ENCODE measurements at places on chromosomes 12 and 14.

DNA sequence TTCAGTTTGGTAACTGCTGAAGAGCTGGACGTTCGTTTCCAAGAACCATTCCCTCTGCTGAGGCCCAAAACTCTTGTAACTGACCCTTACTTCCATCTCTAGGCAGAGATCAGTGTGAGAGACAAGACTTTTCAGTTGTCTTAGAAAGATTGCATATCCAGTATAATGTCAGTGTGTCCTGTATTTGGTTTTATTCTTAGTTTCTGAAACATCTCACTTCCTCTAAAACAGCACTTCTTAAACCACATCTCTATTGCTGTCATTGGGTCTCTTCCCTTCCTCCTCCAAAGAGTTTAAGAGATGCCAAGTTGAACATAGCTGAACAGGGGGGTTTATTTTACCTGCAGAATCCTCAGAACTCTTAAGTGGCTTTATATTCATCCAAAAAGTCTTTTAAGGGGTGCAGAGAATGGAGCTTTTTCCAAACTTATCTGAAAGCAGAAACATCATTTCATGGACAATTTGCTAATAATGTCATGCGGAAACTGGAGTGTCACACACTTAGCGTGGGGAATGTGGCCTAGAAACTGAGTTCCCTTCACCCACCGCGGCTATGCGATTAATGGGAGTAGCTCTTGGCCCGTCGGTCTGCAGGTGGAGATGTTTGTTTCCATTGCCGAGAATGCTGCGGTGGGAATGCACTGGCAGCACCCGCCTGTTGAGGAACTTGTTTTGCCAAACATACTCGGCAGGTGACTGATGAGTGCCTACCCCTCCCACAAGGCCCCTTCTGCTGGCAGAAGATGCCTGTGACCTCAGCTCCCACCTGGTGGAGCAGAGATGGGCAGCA, 148.2 kb downstream of the ADGRD1 start:
- DNase-seq = no peak

DNA sequence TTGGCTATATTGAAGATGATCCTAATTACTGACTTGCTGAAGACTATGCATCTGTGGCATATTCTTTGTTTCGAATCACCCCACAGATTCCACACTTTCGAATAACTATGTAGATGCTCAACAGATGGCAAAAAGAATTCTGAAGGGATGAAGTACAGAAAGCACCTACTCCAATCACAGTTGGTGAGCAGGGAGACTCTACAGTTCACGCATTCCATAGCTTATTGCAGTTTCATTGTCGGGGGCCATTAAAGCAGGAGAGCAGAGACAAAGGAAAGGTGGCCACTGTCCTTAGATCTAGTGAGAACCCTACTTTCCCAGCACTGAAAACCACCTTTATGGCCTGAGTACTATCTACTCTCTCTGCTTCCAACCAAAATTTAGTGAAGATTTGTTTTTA, 191.9 kb downstream of the STXBP6 start:
- DNase-seq = no peak

DNA sequence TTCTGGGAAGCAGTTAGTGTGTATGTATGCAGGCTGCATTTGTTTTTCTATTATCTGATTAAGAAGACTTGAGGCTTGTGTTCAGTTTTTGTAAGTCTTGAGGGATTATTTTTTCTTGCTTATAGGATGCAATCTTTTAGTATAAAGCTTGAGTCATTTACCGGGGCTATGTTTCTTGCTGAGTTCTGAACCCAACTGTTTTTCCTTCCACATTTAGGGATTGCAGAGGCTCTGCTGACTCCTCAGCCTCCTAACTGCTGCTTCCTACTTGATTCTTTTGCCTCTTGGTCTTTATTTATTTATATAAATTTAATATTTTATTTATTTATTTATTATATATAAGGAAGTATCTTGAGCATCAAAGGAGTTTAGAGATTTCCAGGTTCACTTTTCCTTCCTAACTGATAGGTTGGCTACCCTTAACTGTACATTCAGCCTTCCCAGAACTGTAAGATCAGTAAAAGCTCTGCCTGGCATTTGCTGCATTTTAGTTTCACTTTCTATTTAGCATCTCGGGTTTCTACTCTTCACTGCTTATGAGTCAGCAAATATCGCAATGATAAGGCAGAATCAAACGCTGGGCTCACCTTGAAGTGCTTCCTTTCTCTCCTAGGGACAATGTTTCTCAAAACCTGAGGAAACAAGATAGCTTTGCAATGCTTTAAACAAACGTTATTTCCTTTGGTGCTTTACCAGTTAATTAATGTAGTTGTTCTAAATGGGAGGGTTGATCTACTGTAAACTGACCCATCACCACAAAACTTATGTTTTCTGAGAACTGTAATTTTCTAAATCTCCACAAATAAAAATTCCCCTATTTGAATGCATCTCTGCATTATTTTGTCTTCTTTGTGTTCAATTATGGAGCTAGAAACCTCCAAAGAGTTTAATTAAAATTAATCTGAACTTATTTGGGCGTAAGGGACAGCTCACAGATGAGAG, 1183.7 kb upstream of the TMEM132C start:
- peak; percentile 54 for DNase-seq

GRCh38 chr14:77377502-77377844, 294 bp downstream of the SAMD15 start:
- DNase-seq = no peak

DNA sequence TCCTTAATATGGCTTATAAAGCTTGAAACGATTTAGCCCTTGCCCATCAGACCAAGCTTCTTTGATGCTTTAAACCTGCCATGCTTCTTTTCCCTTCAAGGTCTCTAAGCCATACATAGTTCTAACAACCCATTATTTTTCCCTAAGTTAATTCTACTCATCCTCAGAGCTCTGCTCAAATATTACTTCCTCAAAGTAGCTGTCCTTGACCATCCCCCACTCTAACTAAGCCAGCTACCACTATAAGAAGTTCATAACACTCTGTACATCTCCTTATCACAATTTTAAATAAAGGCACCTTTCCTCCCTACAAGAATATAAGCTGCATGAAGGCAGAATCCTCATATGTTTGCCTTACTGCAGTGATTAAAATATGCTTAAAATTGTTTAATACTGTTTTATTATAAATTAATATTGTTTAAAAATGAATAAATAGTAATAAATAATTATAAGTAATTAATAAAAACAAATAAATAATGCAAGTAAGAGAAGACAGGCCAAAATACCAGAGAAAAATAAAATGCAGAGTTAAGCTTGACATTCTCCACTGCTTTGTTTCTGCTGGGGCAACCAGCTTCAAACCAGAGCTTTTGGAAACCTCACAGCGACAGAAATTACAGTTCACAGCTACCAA, 76.8 kb downstream of the NUMB start:
- no peak for DNase-seq

GRCh38 chr14:50714450-50715073, 46.5 kb upstream of the SAV1 start:
- no peak for DNase-seq

GRCh38 chr12:121795034-121795968, 1.8 kb upstream of the RHOF start:
- DNase-seq = no peak

GRCh38 chr14:98133806-98134205, 1138.2 kb downstream of the BCL11B start:
- DNase-seq = no peak

DNA sequence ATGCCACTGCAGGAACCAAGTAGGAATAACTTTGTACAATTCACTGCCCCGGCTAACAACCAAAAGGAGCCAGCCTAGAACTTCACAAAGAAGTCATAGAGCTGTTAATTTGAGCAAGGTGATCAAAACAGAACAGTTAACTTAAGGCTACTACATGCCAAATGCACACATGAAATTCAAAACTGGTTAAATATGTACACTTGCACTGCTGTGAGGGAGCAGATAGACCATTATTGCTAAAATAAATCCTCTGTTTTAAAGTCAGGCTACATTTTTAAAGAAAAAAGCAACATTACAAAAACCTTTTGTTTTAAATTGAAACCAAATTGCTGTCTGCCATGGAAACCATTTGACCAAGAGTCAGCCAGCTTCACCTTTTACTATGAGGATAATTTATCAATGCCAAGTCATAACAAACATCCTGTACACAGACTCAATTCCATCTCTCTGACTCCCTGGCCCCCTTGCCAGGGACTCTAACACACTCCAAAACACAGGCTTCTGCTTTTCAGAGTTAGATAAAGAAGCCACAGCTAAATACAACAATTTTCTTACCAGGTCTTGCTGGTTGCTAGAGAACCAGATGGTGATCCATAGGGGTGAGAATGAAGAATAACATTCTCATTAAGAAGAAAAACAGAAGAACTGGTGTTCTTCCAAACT, 84.0 kb downstream of the LRP6 start:
- DNase-seq = peak; percentile 81

DNA sequence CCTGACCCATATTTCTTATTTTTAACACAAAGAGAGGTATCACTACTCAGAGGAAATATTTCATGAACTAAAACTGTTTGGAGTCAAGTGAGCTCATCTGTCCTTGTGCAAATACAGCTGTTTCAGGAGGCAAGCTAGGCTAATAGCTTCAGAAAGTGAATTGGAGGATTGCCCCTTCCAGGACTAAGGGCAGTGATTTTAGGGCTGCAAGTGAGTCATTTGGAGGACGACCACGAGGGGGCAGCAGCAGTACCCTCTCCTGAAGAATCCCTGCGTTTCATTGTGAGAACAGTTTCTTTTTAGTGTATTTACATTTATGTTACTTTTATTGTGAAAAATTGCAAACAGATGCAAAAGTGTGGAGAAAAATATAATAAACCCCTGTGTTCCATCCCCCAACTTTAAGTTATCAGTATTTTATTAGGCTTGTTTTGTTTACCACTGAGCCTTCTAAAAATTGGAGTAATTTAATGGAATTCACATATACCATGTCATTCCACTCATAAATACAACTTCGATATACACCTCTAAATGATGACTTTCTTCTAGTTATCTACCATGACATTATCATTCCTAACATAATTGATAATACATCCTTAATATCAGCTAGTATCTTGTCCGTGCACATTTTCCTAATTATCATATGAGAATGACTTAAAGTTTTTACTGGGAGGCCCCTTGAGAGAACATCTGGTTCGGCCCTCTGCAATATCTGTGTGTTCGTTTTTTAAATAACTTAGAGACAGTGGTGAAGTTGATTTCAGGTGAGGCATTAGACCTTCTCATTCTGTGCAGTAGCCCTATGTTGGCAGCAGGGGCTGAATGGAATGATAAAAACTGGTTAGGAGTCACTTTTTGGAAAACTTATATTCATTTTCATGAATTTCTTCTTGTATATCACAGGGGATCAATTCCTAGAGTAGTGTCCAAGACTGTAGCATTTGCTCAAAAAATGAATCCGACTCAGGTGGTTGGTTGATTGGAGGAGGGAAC, 13.7 kb downstream of the FOXJ2 start:
- DNase-seq = peak; percentile 12

GRCh38 chr12:126436041-126436440, 1370.8 kb downstream of the AACS start:
- DNase-seq = no peak

- DNase-seq = no peak
These were observed 50.2 kb downstream of the C14orf132 start for GRCh38 chr14:96089401-96089800.

- DNase-seq = no peak
These were observed 94.9 kb downstream of the DUSP16 start for GRCh38 chr12:12467688-12468261.

DNA sequence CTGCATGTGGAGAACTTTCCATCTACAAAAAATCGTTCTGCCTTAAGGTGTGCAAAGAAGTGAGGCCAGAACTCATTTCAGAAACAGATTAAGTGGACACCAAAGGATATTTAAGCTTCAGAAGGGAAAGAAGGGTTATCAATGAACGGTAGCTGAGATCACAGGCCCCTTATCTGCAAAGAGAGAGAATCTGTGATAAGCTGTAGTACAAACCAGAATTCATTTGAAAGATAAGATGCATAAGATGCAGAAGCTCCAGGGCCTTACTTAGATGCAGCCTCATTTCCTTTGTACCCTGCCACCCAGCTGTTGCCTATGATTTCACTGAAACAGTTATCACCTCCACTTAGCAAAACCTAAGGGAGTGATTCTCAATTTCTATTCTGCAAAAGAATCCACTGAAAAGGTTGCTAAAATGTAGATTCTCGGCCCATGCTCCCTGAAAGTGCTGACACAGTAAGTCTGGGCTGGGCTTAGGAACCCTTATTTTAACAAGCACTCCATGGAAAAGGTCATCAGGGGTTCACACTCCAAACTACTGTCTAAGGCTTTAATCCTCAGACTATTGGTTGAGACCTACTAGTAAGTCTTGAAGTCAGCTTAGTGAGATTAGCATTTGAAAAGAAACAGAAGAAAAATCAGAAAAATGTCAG, 64.8 kb downstream of the HELB start:
- no peak for DNase-seq

- DNase-seq = no peak
These were observed 668.0 kb downstream of the DIO2 start for GRCh38 chr14:79543348-79543747.

- no peak for DNase-seq
These were observed 12.8 kb downstream of the TMCC3 start for GRCh38 chr12:94637390-94638113.

- DNase-seq = no peak
These were observed 151.4 kb upstream of the MDGA2 start for GRCh38 chr14:47826809-47827208.

- DNase-seq = no peak
These were observed 87.3 kb upstream of the DIO3 start for GRCh38 chr14:101473795-101474562.

GRCh38 chr12:109596418-109597244, 23.0 kb downstream of the MVK start:
- DNase-seq = no peak

GRCh38 chr14:41604721-41605531, 1.8 kb upstream of the LRFN5 start:
- DNase-seq = no peak

DNA sequence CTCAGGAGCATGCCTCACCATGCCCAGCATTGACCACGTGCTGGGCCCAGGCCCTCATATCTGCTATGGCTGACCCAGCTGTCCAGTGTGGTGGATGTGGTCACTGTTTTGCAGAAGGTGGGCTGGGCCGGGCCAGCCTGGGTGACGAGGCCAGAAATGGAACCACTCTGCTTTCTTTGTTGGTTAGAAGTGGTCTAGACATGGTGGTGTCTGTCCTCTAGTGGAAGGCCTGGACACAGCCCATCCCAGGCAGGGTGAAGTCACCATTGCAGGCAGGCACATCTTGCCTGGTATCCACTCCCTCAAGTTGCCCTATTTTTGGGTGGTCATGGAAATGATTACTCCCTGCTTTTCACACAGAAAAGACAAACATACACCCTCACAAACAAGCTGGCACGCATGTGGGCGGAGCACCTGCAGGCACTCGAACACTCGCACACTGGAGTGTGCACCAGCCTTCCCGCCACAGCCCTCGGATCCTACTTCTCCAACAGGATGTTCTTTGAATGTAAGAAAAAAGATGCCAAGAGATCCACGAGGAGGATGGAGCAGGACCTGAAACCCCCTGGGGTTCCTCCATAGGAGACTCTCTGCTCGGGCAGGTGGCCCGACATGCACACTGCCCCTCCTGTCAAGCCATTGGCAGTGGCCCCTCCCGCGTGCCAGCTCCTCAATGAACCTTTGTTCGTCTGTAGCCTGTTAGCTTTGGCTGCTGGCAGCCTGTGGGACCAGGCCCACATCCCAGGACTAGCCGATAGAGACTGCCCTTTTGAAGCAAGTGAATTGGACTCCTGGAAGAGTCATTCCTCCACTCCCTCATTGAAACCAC, 38.4 kb downstream of the MLXIP start:
- DNase-seq = no peak

- no peak for DNase-seq
These were observed 1300.5 kb upstream of the TMEM132C start for GRCh38 chr12:126966498-126966897.

- DNase-seq = no peak
These were observed 169.7 kb upstream of the NUDT4 start for GRCh38 chr12:93208011-93208410.
